Cardiac fibroblast (primary cell): ENCODE measurements at places on chromosomes 2 and 18.

GRCh38 chr2:12620759-12621158, 96.0 kb upstream of the TRIB2 start:
- DNase-seq = no peak

DNA sequence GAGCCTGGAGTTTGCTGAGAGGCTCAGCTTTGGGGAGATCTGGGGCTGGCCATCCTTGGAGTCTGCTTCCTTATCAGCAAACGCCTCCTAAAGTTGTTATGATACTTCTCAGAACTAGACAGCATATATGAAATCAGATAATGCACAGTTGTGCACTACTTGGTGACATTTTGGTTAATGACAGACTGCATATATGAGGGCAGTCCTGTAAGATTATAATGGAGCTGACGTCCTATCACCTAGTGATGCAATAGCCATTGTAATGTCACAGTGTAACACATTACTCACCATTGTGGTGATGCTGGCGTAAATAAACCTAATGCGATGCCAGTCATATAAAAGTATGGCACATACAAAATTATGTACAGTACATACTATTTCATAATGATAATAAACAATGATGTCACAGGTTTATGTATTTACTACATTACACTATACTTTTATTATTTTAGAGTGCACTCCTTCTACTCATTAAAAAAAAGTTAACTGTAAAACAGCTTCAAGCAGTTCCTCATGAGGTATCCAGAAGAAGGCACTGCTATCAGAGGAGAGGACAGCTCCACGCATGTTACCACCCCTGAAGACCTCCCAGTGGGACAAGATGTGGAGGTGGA, 298.1 kb upstream of the REV1 start:
- DNase-seq = no peak

DNA sequence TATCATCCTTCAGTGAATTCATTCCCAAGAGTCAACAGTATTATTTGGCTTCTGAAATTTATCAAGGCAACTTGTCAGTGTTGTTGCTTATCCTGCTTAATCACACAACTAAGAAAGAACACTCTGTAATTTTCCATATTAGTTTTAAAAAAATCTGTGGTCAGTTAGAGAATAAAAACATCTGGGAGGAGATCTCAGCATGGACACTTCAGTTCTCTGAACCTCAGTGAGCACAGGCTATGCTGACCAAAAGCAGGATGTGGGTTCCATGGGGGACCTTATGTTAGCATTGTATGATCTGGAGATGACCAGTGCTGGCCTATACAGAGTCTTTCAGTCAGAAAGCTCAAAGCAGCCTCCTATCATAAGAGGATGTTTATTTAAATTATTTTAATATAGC, 79.1 kb upstream of the KLHL14 start:
- no peak for DNase-seq

- no peak for DNase-seq
These were observed 457.2 kb upstream of the MEX3C start for GRCh38 chr18:51654488-51655326.

DNA sequence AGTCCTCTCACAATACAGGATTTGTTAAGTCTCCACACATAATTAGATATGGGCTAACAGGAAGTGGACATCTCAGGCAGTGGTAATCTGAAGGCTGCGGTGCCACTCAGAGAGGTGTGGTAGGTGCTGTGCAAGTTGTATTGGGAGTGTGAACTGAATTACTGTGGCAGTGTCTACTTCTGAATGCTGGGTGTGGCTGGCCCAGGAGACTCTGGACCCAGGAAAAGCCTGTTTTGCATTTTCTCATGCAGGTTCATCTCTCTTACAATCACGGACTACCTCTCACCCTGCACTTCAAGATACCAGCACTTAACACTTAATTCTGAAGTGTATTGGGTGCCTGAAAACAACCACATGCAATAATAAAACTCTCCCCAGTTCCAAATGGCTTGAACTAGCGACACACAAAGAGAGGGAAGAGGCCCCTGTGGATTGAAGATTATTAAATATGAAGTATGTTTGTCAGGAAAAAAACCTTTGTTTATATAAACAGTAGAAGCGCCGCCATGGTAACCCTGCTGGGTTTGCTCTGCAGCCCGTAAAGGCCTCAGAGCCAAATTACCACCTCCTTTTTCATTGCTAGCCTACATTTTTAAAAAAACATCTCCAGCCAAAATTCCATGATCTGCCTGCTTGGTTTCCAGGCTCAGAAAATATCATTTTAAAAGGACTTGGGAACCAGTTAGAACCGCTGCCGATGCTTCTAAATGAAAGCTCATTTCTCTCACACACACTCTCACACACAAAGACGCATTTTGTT, 77.5 kb downstream of the GFPT1 start:
- DNase-seq = peak; percentile 86

GRCh38 chr18:61001138-61001537, 332.1 kb upstream of the CDH20 start:
- peak; percentile 52 for DNase-seq

DNA sequence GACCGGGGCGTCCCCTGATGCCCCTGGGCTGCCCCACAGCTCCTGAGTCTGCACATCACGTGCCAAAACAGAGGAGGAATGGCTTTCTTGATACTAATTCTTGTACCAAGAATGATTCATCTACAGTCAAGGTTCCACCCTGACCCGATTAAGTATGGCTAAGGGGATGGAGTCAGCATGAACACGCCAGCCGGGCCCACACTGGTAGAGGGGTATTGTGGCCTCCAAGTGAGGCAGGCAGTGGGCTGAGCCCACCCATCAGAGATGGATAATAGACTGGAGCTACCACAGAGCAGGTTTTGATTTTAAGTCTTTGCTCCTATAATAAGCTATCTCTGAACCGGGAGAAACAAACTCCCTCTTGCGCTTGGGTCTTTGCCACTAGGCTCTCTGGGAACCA, 17.9 kb upstream of the GNAL start:
- no peak for DNase-seq

GRCh38 chr2:196719110-196719872, 79.8 kb downstream of the CCDC150 start:
- peak; percentile 75 for DNase-seq

- no peak for DNase-seq
These were observed 6.2 kb downstream of the MAL start for GRCh38 chr2:95031726-95032116.

DNA sequence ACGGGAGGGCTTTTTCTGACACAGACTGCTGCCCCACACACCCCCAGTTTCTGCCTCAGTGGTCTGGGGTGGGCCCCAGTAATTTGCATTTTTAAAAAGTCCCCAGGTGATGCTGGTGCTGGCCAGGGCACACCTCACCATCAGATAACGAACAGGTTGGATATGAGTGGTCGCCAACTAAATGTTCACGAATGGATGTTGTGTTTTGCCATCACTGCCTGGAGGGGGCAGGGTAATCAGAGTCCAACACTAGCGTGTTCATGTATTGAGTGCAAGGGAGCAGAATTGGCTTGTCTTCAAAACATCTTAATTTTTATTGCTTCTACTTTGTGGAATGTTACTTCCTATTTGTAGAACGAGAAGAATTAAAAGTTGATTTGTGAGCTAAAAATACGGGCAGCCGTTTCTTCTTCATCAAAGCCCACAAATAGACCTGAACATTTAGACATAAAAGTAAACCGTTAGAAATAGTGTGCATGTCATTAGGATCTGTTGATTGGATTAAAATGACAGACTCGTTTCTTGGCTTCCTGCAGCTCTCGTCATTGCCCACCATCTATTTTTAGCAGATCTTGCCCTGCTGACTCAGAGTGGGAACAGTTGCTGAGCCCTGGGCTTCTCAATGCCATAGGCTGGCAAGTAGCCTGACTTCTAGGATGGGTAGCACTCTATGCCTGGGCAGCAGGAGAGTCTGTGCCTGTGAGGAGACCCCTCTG, 45.2 kb downstream of the NCK2 start:
- DNase-seq = peak; percentile 59

DNA sequence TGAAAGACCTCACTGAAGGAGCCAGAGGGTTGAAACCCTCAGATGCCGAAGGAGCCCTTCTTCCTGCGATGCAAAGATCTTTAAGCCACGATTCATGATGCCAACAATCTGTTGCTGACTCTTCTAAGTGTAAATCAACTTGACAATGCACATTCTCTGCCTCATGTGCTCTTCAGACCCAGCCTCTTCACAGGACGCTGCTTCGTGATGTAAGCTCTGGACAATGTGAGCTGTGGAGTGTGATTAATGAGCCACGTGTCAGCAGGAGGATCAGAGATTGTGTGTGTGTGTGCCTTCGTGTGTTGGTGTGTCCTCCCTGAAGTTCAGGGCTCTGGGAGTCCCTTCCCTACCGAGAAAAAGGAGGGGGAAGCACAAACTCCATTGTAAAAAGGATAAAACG, 26.5 kb upstream of the TWIST2 start:
- DNase-seq = peak; percentile 49

- no peak for DNase-seq
These were observed 1541.1 kb downstream of the LRP1B start for GRCh38 chr2:140589696-140590095.
